ENCODE measurements at places on chromosomes 4 and X.
A peak's percentile ranks its signal among the peaks of the same experiment; 100 is the strongest.

GRCh38 chr4:174266416-174266815 lies 17.1 kb downstream of the FBXO8 start:
- DNase-seq: no peak

GRCh38 chr4:24988776-24989175 lies 42.0 kb downstream of the LGI2 start:
- DNase-seq: peak; percentile 66

DNA sequence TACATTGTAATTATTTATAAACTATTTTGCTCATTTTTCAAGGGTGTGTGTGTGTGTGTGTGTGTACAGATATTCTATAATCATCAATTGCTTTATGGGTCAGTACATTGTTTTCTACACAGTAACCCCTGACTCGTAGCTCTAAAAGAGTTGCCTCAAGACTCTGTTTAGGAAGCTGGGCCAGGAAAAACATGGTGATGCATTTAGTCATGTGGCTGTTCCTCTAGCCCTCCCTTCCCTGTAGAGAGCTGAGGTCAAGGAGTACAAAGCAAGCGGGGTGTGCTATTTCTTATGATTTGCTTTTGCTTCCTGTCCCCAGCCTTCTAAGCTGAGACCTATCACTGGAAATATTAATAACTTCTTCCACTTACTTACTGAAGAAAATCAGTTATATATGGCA lies 34.8 kb upstream of the SPANXD start:
- DNase-seq: peak; percentile 5

DNA sequence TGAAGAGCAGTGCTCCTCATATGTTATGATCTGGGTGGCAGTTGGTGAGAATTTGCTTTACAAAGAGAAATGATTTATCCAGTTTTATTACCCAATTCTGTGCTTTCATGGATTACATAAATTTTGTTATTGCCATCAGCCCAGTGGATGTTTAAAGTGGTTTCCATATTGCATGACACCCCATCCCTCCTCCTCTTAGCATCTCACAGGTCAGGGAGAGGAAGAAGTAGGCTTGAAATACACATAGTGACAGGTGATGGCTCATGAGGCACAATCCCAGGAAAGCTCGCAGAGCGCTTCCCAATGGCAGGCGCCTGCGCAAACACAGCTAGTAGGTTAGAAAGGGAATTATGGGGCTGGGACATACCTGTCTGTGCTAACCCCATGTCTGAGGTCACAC lies 47.7 kb upstream of the GATB start:
- no peak for DNase-seq

DNA sequence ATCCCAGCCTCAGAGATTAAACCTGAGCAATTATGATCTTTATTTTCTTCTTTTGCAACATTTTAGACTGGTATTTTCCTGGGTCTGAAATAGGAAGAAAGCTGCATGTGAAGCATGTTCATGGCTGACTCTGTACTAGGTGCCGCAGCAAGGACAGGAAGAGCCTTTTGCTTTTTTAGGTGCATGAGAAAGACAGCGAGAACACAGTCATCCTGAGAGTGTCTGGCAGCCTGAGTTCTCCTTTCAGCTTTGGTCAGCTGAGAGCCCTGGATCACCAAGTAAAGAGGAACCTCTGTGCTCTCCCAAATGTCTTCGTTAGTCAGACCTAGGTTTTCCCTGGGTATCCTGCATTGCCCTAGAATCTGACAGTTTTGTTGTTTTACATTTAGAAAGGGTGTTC lies 29.8 kb downstream of the FAM149A start:
- DNase-seq: no peak

DNA sequence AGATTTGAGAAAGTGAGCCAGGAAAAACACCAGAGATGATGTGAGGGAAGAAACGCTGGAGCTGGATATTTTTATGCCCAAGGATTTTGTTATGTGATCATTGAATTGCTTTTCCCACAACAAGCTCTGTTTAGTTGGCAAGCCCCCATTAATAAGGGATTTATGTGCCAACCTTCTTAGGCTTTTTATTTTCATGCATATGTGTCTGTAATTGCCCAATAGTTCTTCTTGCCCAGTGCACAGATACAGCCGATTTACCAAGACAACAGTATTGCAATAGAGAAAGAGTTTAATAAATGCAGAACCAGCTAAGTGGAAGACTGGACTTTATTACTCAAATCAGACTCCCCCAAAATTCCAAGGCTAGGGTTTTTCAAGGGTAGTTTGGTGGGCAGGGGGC lies 57.7 kb downstream of the TRIM2 start:
- DNase-seq: no peak

GRCh38 chrX:30580641-30581040 lies 3.1 kb upstream of the TASL start:
- DNase-seq: no peak

DNA sequence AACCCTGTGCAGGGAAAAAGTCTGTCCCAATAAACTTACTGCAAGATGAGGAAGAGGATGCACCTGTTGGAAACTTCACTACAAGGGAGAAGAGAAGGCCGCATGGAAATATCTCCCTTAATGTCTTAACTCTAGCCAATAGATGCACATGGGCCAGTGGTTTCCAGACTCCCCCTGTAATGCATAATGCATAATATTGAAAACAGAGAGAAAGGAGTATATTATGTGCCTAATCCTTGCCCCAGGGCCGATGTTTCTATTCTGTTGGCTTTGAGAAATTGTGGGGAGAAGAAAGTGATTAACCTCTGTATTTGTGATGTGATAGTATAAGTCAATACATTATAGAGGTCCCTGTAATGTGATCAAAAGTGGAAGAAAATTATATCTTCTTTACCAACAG lies 37.2 kb downstream of the INTS12 start:
- DNase-seq: no peak

GRCh38 chr4:119933606-119934005 lies 133.0 kb downstream of the MAD2L1 start:
- DNase-seq: no peak

- DNase-seq: no peak
Measured at GRCh38 chr4:182454440-182455013, 211.3 kb downstream of the TENM3 start.

DNA sequence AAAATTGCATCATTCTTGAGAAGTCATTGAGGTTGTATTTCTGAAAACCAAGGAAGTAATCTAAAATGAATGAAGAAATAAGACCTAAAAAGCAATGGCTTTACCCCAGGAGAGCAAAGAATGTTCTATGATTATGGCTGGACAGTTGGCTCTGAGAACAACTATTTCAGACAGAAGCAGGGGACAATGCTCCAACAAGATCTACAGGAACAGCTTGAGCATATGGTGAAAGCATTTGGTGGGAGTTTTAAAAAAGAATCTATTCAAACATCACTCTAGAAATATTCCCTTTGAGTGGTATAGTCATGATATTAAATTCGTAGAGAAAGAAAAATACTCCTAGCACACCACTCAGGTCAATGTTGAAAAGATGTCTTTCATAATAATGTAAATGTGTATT lies 26.7 kb downstream of the DYNLT3 start:
- DNase-seq: no peak

DNA sequence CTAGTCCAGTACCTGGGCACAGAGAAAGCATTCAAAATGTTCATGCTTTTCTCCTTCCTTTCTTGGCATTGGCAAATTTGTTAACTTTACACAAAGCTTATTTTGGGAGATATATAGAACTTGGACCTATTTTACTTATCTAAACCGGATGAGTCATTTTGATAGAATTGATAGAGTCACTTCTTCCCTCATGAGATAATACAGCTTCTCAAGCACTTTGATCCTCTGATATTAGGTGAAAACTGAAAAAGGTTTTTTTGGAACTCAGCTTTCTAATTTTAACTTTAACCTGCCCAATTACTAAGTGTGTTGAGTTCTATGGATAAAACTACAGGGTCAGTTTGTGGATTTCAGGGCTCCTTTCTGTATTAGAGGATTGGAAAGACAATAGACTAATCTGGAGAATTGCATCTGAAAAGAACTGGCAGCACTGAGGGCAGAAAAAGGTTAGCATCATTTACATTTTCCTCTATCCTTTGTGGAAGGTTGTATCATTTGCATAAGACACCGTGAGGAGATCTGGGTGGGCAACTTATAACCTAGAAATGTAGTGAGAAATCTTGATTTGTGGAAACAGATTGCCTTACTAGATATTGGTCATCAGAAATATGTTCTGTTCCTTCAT lies 2.4 kb downstream of the WDR44 start:
- DNase-seq: no peak

- DNase-seq: no peak
Measured at GRCh38 chrX:17542123-17542522, 167.1 kb downstream of the NHS start.

DNA sequence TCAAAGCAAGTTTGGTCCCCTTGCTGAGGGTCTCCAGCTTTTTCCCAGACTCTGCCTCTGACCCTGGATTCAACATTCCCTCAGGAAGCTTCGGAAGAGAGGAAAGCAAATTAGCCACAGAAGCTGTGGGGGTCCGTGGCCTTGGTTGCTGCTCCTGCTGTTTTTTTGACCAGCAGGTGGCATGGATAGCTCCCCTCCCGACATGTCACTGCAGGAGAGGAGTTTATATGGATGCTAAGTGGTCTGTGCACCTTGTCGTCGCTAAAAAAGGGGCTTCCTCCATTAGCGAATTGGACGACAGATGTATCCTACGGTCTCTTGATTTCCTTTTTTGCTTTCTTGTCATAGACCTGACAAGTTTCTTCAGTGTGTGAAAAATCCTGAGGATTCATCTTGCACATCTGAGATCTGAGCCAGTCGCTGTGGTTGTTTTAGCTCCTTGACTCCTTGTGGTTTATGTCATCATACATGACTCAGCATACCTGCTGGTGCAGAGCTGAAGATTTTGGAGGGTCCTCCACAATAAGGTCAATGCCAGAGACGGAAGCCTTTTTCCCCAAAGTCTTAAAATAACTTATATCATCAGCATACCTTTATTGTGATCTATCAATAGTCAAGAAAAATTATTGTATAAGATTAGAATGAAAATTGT lies 70.2 kb downstream of the CD38 start:
- no peak for DNase-seq

DNA sequence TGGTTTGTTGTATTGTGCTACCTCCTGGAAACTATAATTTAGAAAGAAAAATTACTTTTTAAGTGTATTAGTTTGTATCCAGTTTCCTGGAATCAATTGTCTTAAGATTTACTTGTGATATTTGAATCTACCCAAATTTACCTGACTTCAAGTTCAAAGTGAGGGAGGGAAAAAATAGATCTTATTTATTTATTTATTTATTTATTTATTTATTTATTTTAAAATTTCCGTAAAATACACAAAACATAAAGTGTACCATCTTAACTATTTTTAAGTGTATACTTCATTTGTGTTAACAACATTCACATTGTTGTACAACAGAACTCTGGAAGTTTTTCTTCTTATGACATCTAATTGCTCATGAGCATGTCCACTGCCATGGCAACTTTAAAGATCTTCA lies 356.0 kb downstream of the DACH2 start:
- DNase-seq: no peak

- no peak for DNase-seq
Measured at GRCh38 chrX:55132416-55132815, 43.6 kb downstream of the PAGE2 start.

- DNase-seq: no peak
Measured at GRCh38 chr4:155474758-155475157, 98.0 kb upstream of the MAP9 start.

- no peak for DNase-seq
Measured at GRCh38 chr4:100938698-100939097, 408.6 kb downstream of the PPP3CA start.

DNA sequence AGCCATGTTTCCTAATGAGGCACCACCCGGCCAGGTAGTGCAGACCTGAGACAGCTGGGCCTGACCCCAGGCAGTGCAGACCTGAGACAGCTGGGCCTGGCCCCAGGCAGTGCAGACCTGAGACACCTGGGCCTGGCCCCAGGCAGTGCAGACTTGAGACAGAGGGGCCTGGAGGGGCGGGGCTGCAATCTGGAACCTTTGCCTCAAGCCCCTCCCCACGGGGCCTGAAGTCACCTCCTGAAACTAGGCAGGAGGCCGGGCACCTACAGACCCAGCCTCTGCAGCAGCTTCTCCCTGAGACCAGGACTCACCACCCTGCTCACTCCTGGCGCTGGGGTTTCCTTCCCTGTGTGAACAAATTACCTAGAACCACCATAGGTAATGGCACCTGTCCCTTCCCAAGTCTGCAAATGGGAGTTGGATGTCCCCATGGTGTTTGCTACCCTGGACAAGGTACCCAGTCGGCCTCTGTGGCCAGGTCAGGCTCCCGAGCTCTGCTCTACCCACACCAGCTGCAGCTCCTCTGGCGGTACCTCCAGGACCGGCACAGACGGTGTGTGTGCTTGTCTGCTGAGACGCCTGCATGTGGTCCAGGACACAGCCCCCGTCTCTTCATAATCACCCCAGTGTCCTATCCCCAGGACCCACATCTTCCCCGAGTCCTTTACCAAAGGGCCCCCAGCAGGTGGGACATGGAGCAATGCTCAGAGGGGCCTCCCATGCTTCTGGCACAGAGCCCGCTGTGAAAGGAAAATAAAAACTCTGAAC lies 53.1 kb upstream of the C4orf50 start:
- no peak for DNase-seq

GRCh38 chrX:4787971-4788370 lies 1074.5 kb upstream of the PRKX start:
- no peak for DNase-seq

DNA sequence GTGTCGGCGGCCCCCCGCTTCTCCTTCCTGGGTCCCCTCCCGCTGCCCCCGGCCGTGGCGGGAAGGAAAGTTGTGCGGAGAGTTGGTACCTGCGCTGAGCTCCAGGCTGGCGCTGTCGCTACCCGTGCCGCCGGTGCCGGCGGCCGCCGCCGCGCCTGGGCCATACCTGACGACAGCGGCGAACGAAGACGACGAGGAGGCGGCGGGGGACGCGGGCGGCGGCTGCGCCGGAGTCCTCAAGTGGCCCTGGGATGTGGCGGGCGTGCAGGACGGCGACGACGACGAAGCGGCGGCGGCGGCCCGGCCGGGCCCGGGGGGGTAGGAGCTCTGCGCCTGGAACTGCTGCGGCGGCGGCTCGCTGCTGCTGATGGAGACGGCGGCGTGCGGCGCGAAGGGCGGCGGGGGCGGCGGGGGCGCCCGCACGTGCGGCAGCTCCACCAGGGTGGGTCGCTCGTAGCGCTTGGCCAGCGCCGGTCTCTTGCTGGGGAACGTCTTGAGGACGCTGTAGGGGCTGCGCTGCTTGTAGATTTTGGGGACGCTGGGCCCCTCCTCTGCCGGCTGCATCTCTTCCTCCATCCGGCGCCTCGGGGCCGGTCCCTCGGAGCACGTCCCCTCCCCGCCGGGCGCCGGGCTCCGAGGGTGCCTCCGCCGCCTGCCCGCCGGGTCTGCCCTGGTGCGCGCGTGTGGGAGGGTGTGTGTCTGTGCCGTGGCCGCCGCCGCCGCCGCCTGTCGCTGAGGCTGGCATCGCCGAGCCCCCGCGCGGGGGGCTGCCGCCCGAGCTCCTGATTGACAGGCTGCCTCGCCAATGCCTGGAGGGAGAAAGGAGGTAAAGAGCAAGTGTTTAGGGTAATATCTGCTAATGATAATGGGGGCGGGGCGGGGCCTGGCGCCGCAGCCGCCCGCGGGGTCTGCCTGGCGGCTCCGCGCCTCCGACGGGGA lies 618 bp downstream of the BEND4 start:
- peak; percentile 31 for DNase-seq

GRCh38 chr4:150934022-150934421 lies 81.1 kb downstream of the LRBA start:
- DNase-seq: no peak
